ENCODE measurements at places on chromosomes 2 and 18.

GRCh38 chr2:42233976-42234441 is 64.9 kb downstream of the EML4 start:
- DNase-seq: no peak

GRCh38 chr2:45312275-45312674 is 298.8 kb downstream of the SRBD1 start:
- no peak for DNase-seq

DNA sequence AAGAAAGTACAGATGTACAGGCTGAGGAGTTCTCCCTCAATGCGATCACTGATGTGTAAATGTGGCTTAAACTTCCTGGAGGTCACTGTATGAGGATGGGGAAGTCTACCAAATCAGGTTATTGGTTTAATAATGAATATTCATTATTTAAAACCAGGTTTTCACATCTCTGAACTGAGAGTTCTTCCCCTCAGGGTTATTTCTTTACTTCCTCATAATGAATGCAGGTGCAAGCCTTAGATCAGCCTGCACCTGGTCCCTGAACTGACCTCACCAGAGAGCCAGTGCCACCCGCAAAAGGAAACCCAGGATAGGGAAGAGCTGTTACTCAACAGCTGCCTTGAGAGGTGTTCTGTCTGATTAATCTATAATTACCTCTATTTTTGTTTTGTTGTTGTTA is 369.0 kb downstream of the EPHA4 start:
- DNase-seq: no peak

- DNase-seq: no peak
Observed at GRCh38 chr2:115161081-115161770, 718.8 kb downstream of the DPP10 start.

DNA sequence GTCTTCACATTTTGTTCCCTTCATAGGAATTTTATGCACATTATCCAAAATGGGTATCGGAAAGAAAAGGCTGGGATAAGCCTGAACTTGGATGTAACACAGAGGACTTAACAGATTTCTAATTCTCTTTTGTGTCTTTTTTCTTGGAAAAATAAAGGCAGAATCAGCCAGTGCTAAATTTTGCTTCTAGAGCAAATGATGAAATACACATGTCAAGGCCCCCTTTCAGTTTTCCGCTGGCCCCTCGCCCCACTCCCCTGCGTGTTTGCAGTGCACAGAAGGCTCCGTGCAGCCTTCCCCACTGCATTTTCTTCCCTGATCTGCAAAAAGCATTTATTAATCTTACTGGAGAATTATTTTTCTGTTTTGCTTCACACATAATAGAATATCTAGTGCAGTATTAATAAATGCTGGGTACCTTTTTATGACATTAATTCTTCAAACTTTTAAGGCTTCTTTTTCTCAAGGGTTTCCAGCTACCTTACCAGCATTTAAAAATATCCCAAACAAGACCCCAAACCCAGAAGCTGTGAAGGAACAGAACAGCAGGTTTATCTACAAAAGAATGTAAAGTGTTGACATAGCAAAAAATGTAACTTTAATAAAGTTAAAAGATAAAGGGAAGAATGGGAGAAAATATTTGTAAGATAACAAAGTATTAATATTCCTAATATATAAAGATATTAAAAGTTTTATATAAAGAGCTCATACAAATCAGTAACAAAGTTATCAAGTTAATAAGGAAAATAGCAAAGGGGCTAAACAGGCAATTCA is 81.3 kb upstream of the SPTBN1 start:
- no peak for DNase-seq

- no peak for DNase-seq
Observed at GRCh38 chr2:207129821-207130220, 35.9 kb downstream of the KLF7 start.

DNA sequence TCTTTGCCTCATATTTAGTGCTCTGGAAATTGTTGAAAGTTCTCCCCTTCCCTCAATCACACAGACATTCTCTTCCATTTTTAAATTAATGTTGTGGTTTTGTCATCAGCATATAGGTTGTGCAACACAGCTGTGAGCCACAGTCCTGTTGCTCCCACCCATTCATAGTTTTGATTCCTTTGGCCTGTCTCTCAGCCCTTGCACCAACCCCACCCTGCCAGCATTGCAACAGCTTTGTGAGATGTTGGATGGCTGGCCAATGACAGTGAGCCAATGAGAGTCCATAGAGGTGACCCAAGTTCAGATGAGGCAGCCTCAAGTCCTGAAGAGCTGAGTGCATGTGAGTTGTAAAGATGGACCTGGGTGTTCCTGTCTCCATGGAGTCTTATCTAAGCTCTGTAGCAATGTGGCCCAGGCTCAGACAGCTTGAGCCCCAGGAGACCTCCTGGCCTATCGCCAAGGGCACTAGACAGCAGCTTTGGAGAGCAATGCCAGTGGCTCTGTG is 775.5 kb downstream of the RNF144A start:
- no peak for DNase-seq

DNA sequence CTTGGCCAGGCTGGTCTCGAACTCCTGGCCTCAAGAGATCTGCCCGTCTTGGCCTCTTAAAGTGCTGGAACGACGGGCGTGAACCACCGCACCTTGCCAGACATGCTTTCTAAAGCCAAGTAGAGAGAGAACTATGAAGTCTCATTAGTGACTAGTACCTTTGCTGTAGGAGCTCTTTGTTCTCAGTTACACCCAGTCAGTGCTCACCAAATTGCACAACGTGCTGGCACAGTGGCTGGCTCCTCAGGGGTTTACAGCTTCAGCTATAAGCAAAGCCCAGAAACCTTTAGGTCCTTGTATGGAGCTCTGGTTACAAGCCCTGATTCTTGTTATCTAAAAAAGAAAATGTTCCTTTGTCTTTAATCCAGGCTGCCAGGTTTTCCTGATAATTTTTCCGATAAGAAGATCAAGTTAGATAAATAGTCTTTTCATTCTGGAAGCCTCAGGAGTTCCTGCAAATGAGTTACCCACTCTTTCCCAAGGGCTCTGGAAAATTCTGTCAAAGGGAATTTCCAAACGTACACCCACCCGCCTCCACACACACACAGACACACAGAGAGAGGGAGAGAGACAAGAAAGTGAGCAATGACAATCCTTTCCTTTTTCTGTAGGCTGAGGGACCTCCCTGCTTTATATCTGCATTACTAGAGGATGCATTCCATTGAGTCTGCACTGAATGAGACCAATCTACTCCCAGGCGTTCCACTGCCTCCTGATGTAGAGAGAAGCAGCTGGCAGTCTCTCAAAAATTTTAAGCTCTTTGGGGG is 100.2 kb upstream of the CSRNP3 start:
- no peak for DNase-seq

GRCh38 chr2:53672881-53673522 is 94.6 kb upstream of the CHAC2 start:
- DNase-seq: no peak

- DNase-seq: no peak
Observed at GRCh38 chr2:227025510-227025909, 138.5 kb downstream of the COL4A4 start.

DNA sequence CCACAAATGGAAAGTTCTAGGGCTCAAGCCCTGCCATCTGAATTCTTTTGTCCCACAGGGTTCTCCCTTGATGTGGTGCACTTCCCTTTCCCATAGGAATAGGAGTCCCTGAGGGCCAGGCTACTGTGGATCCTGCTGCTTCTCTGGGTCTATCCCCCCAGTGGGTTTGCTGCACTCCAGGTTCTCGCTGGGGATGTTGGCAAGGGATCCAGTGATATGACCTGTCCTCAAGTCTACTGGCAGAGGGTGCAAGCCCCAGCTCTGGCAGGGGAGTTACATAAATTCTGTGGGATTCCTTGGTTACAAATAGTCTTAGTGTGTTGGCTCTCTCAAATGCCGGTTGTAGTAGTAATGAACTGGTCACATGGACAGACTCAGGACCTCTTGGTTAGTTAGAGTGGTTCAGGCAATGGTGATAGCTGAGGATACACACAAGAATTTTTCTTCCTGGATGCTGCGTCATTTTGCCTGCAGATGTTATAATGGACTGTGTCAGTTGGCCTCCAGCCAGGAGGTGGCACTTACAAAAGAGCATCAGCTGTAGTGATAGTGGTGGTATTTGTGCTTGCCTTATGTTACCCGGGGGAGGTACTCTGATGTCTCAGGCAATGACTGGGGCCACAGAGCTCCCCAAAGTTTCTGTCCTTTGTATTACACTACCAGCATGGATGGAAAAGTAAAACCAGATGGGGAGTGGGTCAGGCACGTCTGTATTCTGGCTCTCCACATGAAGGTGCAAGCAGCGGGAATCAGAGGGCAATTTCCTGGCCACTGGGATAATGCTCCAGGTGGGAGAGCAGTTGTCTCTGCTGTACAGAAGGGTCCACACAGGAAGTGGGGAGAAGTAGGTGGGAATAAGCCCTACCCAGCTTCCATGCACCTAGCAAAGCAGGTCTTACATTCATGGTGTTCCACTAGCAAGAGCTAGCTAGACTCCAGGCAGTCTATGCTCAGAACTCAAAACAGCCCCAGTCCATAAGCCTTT is 267.9 kb downstream of the SOX11 start:
- no peak for DNase-seq

DNA sequence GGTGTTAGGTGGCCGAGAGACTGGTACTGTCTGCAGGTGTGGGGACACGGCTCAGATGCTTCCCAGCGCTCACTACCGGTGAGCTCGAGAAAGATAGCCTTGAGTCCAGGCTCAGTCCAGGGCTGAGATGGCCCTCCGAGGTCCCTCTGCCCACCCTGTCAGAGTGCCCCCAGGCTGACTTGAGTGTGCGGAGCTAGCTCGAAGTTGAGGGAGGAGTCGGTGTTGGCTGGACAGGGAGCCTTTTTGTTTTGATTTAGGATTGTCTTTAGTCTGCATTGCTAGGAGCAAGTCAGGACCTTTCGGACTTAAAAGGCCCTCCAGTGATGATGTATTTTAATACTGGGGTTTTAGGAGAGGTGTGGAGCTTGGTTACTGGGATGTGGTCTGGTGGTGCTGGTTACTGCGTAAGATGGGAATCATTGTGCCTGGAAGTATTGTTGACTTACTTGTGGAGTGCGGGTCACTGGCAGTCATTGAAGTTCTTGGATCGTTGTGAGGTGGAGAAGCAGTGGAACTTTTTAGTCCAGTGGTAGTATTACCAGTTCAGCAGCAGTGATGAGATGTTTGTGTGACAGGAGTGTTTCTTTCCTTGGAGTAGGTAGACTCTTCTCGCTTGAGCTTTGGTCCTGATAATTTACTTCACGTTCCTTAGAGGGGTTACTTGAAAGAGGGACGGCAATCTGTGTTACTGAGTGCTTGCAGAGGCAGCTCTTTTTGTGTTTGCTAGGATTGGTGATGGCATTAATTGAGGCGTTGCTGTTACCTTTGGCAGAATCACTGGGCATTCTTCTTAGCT is 633 bp downstream of the KIAA1328 start:
- DNase-seq: no peak

DNA sequence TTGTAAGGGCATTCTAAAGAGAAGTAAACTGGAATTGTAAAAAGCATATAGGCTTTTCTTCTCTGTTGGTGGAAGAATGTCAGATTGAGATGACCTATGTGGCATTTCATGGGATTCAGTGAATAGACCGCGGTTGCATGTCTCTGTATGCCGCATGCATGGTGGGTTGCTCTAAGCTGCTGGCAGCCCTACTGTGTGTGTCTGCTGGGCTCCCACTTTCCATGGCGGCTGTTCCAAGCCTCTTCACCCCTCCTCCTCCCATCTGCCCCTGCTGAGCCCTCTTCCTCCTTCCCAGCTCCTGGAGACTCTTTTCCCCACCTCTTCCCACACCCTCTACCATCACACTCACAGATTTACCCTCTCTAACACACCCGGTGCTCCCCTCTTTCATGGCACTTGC is 12.6 kb downstream of the ATP6V1C2 start:
- no peak for DNase-seq

DNA sequence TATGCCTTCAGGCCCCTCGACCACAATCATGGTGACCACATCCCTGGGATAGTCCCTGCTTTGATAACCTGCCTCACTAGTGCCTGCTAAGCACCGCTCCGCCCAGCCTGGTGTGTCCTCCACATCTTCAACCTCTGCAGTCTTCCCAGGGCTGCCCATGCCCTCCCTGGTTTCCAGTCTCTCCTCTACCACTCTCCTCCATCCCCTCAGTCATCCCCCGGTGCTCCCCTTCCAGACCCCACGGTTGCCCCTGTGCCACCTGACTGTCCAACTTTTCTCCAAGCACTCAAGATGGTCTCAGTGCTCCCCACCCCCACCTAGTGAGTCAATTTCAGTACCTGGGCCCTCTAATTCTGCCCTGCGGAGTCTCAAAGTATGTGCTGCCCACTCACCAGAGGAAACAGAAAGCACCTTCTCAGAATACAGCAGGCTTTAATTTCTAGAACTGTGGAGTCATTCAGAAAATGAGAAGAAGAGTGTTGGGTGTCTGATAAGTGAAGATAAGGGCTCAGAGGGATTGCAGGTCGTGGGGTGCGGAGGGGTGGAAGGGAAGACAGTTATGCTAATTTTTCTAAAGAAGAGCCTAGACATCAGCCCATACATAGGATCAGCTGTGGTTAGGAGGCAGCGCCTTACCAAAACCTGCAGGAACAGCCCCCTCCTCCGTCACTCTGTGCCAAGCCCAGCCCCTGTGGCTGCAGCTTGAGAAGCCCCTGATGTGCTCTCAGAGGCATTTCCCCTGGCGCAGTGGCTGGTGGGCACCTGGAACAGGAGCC is 53.6 kb upstream of the CAB39 start:
- no peak for DNase-seq

- no peak for DNase-seq
Observed at GRCh38 chr2:98776136-98776535, 45.2 kb upstream of the MGAT4A start.

DNA sequence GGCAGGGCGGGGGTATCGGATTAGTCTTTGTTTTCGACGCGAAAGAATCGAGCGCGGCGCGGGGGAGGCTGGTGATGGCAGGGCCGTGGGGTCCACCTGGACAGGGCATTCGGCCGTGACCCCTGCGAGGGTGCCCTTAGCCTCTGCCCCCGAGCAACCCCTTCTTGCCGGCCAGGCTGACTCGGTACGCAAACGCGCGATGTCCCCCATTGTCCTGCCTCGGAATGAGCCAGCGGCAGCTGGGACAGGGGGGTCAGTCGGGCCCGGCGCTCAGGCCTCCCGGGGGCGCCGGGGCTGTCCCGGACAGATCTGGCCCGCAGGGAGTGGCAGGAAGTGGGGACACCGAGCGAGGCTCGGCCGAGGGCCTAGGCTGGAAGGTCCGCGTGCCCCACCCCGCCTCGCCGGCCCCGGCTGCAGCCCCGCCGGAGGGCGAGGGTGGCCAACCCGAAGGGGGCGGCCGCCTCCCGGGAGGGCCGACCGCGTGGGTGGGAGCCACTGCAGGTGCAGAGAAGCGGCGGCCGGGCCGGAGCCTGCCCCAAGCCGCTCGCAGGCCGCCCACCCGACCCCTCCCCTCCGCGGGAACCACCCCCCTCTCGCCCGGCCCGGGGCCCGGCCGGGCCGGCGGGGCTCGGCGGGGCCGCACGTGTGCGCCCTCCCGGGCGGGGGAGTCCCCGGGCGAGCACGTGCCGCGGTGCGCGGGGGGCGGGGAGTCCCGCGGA is at the start of gene TET3:
TSS of gene TET3 (plus strand) at position 708 of the 719 bp plus-strand sequence. CDS start 1,494 bp downstream, outside the sequence.
- peak; percentile 46 for DNase-seq

- DNase-seq: peak; percentile 7
Observed at GRCh38 chr18:23573626-23574431, 12.5 kb downstream of the NPC1 start.

- no peak for DNase-seq
Observed at GRCh38 chr2:45890819-45891218, 239.3 kb downstream of the PRKCE start.

- no peak for DNase-seq
Observed at GRCh38 chr2:194735837-194736542, 921.0 kb upstream of the SLC39A10 start.
